DMS153 (cell line): ENCODE measurements at places on chromosomes 6 and 20.

- peak; percentile 78 for DNase-seq
These were observed 75.8 kb downstream of the LAMP5 start for GRCh38 chr20:9590189-9590588.

GRCh38 chr6:16764188-16764950 lies 3.1 kb upstream of the ATXN1 start:
- no peak for DNase-seq

GRCh38 chr6:77464495-77464867 lies 1.2 kb upstream of the HTR1B start:
- DNase-seq = no peak

DNA sequence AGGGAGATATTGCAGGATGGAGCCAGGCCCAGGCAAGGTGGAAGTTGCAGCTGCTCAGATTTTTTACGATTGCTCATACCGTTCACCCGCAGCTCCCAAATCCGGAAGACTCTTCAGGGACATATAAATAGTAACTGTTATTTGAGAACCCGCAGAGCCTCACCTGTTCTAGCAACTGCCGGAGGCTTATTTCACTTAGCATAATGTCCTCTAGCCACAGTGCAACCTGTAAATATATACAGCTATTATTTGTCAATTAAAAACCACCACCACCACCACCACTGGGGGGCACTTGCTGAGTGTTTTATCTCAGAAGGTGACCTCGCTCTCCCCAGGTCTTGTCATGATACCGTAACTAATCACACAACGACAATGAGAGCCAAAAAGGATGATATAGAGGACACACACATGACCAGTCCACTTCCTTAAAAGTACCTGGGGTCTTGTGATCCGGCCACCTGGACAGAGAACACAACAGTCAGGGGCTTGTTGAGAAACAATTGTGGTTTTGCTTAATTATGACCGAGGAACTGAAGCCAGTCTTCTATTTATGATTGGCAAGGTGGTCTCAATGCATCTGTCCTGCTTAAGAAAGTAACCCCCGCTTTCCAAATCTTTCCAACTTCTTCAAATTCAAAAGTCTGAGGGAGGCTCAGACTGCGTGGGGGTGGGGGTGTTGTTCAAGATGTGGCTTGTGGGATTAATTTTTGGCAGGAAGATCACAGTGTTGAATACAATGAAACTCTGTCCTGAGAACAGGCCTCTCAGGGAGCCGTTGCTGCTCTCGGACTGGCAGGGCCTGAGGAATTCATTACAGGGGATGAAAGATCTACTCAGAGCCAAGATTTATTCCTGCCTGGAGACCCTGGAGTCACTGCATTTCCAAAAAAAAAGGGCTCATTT lies 107.7 kb upstream of the PRND start:
- no peak for DNase-seq

GRCh38 chr6:162833776-162834175 lies 106.0 kb downstream of the PACRG start:
- no peak for DNase-seq

DNA sequence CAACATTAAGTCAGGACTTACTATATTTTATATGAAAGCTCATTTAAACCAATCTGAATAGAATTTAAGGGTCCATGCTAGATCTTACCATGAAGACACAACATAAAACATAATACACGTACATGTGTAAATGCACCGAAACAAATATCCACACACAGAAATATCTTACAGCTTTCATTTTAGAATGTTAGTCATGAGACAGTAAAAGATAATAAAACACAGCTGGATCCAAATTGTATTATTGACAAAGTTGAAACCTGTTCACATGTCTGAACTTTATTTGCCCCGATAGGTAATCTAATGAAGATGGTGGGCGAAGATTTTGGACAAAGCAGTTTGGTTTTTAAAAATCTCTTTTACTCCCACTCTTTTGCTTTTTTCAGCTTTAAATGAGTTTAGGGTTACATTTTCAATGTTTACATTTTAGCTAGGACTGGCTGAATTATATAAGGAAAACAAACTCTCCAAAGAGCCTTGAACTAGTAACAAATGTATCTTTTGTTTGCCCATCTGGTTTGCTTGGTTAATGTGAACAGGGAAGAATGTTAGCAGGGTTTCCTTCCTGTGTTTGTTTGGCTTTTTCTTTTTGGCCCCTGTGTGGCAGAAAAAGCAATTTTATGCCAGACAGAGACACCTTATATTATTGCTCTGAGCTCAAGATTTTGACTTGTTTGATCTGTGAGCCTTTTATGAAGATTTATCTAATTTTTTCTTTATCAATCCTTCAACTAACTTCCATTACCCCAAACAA lies 5.1 kb upstream of the TMEM181 start:
- DNase-seq = no peak

DNA sequence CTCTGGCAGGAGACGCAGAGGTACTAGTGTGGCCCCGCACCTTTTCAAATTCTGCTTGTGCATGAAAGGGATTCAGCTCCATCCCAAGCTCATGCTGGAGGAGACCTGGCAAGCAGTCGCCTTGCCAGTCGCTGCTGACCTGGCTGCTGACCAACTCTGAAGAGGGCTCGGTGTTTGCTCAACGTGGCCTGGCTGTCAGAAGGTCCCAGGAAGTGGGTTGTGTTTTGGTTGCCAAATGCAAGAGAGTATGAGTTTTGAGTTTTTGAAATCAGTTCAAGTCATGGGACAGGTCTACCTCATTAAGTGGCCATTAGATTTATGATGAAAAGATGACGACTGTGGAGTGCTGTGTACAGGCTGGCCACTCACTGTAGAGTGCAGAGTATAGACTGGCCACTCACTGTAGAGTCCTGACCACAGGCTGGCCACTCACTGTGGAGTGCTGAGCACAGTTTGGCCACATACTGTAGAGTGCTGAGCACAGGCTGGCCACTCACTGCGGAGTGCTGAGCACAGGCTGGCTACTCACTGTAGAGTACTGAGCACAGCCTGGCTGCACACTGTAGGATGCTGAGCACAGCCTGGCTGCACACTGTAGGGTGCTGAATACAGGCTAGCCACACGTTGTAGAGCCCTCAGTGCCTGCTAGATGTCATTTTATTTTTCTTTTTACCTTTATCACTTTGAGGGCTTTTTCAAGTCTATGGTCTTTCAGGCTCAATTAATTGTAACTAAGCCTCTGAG lies 193.9 kb downstream of the ZNF217 start:
- peak; percentile 65 for DNase-seq

DNA sequence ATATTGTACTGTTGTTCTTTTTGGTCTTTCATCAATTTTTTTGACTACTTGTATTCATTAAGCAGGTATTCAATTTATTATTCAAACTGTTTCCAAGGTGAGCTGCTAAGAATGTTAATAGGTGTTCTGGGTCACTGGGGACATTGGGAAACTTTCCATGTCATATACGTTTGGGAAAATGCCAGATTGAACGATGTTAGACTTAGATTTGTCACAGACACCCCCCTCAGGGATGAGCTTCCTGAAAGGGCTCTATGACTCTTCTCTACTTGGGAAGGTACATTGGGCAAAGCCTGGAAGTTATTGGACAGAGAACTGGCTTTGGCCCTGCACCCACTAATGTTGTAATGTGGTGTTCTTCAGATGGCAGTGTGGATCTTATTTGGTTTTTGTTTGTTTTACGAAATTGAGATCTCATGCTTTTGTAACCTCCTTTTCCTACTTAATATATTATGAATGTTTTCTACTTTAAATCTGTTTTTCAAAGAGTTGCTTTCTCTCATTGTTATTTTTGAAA lies 42.1 kb downstream of the PLCB4 start:
- DNase-seq = no peak

GRCh38 chr6:66153247-66153646 lies 446.2 kb upstream of the EYS start:
- DNase-seq = no peak

- DNase-seq = no peak
These were observed 39.6 kb downstream of the OR2B2 start for GRCh38 chr6:27872642-27873020.

GRCh38 chr6:27795697-27796494 lies 116.3 kb downstream of the OR2B2 start:
- peak; percentile 88 for DNase-seq

GRCh38 chr6:166470863-166471410 lies 88.2 kb upstream of the MPC1 start:
- no peak for DNase-seq

GRCh38 chr6:140620496-140620895 lies 1246.0 kb upstream of the CITED2 start:
- DNase-seq = no peak

DNA sequence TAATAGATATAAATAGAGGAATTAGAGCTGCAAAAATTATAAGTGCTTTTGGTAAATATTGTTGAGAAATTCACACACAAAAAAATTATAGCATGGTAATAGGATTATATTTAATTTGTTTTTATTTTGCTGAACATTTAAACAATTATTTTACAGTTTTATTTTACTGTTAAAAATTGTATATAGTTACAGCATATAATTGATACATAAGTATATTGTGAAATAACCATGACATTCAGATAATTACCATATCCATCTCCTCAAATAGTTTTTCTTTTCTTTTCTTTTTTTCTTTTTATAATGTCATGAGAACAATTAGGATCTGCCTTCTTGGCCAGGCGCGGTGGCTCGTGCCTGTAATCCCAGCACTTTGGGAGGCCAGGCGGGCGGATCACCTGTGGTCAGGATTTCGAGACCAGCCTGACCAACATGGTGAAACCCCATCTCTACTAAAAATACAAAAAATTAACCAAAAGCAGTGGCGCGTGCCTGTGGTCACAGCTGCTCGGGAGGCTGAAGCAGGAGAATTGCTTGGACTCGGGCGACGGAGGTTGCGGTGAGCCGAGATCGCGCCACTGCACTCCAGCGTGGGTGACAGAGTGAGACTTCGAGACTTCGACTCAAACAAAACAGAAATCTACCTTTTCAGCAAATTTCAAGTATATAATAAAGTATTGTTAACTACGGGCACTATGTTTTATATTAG lies 654.2 kb downstream of the TENT5A start:
- no peak for DNase-seq

GRCh38 chr20:46564241-46564957 lies 13.9 kb upstream of the OCSTAMP start:
- DNase-seq = no peak

DNA sequence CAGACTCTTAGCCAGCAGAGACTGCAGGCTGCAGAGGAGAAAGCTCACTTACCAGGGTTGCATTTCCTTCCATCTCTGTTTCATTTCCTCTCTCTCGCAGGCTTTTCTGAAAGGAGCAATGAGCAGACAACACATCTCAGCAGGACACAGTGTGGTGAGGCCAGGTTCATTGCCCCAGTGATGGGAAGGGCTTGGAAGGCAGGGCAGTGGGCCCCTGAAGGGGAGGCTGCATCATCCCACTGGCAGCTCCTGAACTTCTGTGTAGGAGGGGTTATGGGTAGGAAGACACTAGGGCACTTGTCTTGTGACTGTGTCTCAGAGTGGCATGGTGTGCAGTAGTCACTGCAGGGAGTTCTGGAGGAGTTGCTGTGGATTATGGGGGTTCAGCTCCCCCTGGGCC lies 246.8 kb downstream of the QKI start:
- DNase-seq = no peak

DNA sequence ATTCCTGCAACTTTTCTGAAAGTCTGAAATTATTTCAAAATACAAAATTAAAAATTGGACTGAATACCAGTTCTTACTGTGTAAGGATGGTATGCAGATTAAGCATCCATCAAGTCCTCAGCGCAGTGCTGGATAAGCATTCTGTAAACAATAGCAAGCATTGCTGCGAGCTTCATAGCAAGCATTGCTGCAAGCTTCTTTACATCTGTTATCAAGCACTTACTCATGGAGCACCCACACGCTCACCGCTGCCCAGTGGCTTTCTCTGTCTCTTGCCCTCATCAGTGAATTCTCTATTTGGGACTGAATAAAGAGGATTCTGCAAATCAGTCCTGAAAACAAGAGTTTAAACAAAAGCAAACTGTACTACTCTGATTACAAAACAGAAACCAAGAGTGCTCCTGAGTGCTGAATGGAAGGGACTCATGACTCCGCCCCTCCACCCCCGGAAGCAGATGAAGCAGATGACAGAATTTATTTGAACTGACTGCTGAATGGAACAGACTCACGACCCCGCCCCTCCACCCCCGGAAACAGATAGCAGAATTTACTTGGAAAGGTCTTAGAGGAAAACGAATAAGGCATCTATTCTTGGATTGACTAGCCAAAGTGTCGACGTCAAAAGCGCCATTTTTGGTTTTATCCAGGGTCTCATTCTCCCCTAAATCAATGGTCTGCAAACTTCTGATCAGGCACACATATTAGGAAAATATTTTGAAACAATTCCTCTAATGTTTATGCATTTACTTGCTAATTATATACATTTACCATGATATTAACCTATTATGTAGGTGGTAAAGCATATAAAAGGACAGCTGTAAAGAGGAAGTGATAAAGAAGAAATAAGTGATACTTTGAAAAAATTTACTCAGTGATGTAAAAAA lies 22.1 kb upstream of the EYA2 start:
- no peak for DNase-seq

DNA sequence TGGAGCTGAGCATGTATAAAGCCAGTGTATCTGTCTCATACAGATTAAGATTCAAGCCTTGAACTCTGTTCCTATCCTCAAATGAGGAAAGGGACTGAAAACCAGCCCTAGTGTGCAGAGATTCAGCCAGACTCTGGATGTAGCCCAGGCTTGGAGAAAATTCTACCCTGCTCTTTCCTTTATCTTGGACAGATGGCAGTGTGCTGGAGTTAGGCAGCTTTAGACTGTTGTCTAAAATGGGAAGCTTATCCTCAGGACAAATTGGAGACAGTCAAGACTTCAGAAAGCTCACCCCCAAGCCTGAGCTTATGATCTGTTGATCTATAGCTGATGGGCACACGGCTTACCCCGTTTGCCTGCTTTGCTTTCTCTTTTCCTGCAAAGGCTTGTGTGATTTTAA lies 1057.6 kb downstream of the KIF16B start:
- no peak for DNase-seq

- DNase-seq = no peak
These were observed 75.3 kb downstream of the SERAC1 start for GRCh38 chr6:158092806-158093205.

DNA sequence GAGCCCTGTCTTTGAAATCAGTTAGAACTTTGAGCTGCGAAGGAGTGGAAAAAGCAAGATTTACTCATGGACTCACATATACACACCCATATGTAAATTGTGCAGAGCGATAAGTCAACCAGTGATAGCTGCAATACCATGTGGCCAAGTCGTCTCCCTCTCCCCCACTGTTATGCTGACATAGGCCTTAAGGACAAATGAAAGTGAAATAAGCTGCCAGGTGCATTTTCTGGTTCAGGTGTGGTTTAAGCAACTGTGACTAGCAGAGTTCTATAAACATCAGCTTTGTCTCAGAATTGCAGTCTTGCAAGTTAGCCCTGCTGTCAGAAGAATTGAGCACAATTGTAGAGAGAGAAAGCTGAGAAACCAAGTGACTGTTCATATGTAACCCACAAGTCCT lies 9.6 kb downstream of the FAM83B start:
- no peak for DNase-seq
